Activated naive CD4-positive, alpha-beta T cell (primary cell): ENCODE measurements at places on chromosomes 3 and 15.
A peak's percentile ranks its signal among the peaks of the same experiment; 100 is the strongest.

- DNase-seq: no peak
Observed at GRCh38 chr3:168325684-168326083, 230.0 kb upstream of the GOLIM4 start.

- no peak for DNase-seq
Observed at GRCh38 chr15:93036951-93037819, 51.8 kb downstream of the RGMA start.

DNA sequence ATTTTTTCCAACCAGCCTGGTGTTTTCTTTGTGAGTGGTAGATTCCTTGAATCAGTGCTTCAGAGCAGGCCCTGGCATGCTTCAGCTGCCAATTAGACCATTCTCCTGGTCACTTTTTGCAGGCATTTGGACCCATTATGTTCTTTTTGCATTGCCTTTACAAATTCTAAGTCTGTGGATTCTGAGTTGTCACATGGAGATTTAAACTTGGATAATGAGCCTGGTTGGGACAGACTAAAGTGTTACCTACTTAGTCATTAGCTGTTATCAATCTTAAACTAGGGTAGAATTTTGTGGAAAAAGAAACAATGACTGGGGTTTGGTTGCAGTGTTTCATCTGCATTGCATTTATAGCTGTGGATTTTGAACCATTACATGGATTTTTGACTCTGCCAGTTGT lies 40.6 kb downstream of the ARHGEF26 start:
- no peak for DNase-seq

DNA sequence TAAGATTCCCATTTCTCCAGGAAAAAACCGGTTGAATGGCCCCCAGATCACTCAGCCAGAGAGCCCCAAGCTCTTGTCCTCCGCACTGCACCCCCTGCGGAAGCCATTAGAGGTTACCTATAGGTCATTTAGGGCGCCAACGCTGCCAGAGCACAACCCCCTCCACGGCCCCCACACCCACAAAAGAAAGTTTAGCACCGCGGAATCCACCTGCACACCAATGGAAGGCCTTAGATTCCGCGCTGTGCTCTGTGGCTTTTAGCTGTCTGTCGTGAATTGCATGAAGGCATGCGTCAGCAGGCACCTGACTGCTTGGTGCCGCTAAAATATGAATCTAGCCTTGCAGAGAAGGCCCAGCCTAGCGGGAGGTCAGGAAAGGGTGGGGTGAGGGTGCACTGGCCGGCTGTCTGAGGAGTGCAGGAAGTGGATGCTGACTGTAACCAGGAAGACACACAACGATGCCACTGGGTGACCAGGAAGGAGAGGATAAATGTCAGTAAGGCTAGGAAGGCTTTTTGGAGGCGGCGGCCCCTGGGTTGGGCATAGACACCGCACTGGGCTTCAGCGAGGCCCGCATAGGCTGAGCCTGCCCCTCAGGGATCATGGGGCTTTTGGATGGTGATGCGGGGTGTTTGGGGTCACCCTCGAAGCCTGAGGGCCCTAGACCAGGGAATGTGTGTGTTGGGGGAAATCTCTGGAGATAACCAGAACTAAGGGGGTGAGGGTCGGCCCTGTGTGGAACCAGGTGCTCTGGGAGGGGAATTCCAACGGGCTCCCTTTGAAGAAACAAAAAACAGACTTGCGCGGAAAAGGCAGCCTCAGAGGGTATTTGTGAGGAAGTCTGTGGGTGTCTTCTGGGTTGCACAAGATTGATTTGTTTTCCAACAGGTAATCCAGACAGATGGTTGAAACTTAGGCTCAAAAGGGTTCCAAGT lies 976 bp upstream of the NUP210 start:
- peak; percentile 34 for DNase-seq

- no peak for DNase-seq
Observed at GRCh38 chr15:68354923-68355322, 77.0 kb downstream of the ITGA11 start.

DNA sequence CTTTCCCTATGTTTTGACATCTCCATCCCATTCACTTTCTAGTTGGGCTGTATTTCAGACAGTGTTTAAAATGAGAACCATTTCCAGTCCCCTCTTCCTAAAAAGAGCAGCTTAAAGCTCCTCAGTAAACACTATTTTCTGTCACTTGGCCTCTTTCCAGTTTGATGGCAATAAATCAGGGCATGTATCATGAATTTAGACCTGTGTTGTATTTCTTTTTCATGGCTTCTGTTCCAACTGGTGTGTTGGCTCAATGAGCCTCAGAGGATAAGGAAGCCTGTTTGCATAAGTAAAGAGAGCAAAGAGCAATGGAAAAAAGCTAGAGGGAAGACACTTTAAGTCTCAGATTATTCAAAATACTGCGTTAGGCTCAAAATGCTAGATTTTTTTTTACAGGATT lies 7.2 kb downstream of the CCDC80 start:
- no peak for DNase-seq

DNA sequence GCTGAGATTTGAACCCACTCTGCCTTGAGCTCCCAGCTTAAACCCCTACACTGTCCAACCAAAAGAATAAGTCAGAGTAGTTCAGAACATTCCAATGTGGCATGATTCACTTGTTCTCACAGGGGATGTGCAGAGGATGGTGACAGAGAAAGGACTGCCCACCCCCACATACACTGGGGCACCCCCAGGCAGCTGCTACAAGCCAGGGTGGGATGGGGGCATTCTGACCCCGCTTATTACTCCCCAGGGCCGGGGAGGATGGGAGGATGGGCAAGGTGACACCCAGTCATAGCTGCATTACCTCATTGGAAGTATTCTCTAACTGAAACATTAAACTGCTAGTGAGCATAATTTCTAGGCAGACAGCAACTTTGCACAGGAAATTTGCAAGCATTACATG lies 126.0 kb upstream of the PRR20G start:
- DNase-seq: no peak

DNA sequence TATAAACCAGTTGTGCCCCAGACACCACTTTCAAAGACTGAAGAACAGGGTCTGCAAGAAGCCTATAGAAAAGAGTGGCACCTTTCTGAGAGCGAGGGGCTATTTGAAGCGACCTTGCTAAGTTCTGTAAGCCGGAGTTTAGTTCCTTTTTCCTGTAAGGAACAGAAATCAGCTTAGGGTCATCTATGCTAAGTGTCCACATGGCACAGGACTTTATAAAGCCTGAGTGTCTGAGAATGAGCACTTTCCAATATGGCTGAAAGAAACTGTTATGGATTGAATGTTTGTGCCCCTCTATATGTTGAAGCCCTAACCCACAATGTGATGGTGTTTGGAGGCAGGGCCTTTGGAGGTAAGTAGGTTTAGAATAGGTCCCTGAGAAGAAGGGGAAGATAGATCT lies 4.0 kb upstream of the A4GNT start:
- no peak for DNase-seq

DNA sequence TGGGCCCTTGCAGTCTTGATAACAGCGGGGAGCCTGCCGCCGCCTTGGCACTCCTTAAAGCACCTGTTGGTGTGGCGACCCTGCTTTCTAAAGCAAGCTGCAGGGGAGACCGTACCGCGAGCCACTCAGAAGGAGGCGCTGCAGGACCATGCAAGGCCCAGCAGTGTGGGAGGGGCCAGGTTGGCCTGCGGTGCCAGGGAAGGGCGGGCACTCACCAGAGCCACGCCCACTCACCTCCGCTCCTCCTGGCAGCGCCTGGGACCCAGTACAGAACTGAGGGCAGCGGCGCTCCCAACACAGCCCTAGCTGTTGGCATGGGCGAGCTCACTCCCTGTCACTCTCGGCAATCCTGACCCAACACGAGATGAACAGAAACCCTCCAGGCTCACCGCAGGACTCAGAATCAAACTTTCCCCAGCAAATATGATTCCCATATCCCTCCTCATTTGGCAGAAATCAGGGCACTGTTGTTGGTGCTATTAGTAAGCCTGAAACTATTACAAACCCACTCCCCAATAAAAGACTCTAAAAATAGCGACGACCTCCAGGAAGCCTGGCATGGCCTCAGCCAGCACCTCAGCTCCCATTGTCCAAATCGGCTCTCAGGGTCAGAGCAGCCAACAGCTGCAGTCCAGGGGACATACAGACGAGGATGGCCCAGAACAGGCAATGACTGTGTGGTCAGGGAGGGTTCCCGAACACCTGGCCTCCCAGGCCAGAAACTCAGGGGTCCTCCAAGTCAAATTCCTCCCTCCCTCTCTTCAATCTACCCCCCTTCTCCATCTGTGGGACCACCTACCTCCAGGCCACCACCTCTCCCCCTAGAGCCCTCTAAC lies 77.2 kb downstream of the TBC1D2B start:
- DNase-seq: peak; percentile 36

GRCh38 chr3:13288732-13289718 lies 131.1 kb downstream of the NUP210 start:
- no peak for DNase-seq

DNA sequence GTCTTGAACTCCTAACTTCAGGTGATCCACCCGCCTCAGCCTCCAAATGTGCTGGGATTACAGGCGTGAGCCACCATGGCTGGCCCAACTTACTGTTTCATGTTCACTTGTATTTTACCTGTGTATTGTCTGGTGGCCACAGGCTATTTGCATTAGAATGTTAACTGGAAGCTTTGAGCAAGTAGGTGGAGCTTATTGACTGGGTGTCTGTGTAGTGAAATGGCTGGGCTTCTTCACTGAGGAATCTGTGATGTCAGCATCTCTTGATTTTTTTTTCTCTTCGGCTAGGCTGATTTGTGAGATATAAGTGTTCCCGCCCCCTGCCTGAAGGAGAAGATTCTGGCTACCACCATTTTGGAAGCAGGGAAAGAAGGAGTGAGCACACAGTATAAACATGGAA lies 237.8 kb upstream of the PEX5L start:
- no peak for DNase-seq

GRCh38 chr15:58748040-58748851 lies 1.3 kb downstream of the ADAM10 start:
- DNase-seq: no peak

DNA sequence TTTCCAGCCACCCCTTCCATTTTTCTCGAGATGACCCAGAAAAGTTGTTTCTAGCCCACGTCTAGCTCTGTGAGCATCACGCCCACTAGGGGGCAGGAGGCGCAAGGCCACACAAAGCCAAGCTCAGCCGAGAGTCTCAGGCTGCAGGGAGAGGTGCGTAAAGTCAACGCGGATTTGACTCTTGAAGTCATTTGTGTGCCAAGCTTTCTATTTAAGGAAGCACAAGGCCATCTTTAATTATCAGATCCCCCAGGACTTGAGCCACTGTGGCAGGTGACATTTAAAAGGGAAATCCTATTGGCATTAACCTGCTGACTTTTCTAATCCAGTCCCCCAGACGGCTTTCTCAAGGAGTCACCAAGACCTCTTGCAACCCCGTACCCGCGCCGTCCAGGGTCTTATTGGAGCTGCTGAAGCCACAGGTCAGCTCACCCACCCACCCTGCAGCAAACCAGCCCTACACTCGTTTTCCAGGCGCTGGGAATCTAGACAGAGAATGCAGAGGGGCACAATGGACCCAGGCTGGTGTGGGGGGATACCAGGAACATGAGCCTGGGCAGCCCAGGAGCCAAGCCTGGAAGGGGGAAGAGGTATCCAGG lies 62.1 kb downstream of the CAPN7 start:
- peak; percentile 60 for DNase-seq

GRCh38 chr3:101529816-101530685 lies 17.0 kb upstream of the SENP7 start:
- no peak for DNase-seq

DNA sequence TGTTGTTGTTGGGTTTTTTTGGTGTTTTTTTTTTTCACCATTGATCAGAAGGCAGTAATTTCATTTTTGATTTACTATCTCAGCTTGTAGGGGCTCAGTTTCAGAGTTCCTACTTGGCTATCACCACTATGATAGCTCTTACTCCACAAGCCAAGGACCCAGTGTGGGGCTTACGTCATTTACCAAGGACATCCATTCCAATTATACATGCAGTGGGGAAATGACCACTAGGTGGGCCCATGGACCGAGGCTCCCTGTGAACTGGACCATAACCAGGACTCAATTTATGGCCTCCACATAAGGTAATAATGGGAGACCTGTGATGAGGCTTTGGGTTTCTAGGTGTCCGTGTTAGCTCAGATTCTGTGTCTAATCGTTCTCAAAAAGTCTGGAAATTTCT lies 67.5 kb upstream of the CACNA1D start:
- DNase-seq: no peak
